NCI-H187 (cell line): ENCODE measurements at places on chromosomes 12 and 14.

- no peak for DNase-seq
Observed at GRCh38 chr14:60935319-60935718, 45.6 kb downstream of the TRMT5 start.

DNA sequence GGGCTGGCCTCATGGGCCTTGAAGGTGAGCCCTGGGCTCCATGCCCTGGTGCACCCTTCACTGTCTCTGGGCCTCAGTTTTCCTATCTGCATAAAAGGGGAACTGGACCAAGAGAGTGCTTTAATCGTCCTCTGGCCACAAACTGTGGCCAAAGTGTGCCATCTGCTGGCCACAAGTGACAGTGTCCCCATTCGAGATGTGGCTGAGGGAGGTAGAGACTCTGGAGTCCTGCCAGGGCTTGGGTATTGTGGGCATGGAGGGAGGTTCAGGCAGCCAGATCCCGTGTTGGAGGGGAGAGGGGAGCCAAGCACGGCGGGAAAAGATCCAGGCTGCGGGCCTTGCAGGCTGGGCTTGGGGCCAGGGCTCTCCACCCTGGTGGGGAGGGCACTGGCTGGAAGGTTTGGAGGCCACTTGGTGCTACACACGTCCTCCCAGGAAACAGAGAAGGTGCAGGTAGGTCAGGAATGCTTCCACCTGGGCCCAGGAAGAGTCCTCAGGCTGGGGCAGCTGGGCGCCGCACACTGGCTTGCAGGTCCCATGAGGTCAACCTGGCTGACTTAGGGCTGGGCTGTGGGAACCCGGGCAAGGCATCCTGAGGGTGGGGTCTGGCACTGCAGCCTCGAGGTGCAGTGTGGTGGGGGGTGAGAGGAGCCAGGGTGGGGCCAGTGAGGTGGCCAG lies 7.3 kb upstream of the KIF26A start:
- no peak for DNase-seq

- no peak for DNase-seq
Observed at GRCh38 chr14:66380143-66380542, 106.0 kb upstream of the CCDC196 start.

DNA sequence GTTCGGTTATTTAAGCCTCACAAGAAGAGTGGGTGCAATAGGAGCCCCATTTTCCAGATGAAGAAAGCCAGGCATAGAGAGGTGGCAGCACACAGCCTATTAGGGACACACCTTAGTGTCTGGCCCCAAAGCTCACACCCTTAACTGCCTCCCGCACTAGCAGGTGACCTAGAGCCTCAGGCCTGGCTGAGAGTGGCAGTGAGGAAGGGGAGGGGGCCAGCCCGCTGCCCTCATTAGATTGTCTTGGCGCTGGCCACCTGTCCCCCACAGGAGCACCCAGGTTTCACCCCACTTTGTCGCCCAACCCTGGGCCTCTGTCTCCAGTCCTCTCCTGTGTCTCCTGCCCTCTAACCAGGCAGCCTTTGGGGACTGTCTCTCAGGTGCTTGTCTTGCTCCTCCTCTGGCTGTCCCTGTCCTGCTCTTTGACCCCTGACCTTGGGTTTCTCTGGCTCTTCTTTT lies 18.5 kb upstream of the PGF start:
- DNase-seq, result no peak

DNA sequence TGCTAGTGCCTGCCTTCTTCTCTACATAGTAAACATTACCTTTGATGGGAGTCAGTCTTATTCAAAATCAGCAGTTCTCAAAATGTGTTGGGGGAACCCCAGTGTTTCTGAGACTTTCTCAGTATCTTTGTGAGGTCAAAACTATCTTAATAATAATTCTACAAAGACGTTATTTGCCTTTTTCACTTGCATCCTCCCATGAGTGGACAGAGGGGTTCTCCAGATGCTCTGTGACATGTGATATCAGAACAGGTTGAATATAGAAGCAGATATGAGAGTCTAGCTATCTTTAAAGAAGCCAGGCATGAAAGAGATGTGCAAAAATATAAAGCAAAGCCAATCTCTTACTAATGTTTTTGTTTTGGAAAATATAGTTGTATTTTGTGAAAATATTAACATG lies 144.7 kb downstream of the KTN1 start:
- DNase-seq, result no peak

DNA sequence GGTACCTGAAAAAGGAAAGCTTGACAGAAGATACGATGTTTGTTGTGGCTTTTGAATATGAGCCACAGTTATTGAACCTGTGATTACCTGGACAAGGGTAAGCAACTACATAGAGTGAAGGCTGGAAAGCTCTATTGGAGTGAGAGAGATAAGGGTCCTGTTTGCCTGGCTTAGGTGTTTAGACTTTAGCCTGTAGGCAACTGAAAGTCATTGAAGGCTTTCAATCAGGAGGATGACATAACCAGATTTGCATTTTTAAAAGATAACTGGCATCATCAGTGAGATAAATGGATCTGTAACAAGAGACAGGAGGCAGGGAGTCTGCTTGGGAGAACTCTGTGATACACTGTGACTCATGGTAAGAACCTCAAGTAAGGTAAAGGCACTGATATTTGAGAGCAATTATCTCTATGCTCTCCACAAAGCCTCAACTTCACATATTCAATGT lies 128.9 kb upstream of the SOX5 start:
- no peak for DNase-seq

DNA sequence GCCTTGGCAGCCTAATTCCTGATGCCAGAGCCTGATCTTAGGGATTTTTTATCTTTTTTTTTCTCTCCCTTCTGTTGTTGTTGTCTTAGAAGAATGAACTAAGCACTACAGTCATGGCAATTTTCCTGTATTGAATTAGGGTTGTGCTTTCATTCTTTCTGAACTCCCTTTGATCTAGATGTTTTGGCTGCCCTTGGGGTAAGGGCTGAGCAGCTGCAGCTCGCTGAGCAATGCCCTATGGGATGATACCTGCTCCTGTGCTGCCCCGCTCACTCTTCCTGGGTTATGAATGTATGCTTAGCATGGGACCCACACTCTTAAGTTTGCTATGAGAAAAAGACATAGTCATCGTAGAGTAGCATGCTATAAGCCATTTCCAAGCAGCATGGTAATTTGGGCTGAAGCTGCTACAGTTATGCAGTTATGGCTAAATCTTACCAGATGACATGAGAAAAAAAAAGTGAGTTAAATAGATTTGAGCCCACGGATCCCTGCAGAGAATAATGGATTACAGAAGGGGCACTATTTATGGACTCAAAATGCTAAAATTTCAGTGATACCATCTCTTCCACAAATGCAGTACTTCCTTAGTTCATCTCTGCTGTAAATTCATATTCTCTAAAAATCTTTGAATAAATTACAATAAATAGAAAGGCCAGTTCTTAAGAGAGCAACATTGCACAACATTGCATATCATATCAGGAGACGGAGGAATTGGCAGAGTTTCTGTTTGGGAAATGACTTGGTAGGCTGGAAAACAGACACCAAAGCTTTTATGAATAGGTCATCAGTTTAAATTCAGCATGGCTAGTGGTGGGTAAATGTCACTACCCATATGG lies 79.2 kb upstream of the PTHLH start:
- DNase-seq, result no peak

- no peak for DNase-seq
Observed at GRCh38 chr14:33369972-33370371, 431.3 kb downstream of the NPAS3 start.

- peak; percentile 49 for DNase-seq
Observed at GRCh38 chr14:34018564-34019244, 67.8 kb upstream of the EGLN3 start.

DNA sequence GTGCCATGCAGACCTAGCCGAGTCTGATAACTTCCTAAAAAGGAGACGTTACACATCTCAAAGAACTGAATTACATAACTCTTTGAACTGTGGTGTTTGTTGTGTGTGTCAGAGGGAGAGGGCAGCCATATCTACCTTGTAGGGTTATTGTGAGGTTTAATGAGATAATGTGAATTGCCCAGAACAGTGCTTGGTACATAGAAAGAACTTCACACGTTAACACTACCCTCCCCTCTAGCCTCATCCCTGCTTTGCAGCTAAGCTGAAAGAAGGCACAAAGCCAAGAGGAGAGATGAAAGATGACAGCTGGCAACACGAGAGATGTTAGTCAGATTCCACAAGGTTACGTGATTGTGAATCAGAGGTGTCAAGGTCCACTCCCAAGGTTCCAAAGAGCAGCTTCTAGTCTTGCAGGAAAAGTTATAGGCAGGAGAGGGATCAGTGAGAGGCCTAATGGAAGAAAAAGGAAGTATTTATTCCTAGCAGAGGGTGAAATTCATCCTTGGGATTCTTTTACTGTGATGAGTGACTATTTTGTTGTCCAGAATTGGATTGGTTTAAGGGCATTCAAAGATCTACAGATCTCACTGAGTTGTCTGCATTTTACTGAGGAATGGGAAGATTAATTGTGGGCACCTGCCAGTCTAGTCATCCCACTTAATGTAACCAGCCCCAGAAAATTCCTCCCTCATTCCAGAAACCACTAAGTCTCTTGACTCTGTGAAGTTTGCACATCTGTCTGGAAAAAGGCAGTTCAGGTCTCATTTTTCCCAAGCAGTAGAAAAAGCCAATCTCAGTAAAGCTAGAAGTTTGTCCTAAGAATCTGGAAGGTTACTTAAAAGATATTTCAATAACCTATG lies 25.9 kb upstream of the WNK1 start:
- DNase-seq, result no peak

DNA sequence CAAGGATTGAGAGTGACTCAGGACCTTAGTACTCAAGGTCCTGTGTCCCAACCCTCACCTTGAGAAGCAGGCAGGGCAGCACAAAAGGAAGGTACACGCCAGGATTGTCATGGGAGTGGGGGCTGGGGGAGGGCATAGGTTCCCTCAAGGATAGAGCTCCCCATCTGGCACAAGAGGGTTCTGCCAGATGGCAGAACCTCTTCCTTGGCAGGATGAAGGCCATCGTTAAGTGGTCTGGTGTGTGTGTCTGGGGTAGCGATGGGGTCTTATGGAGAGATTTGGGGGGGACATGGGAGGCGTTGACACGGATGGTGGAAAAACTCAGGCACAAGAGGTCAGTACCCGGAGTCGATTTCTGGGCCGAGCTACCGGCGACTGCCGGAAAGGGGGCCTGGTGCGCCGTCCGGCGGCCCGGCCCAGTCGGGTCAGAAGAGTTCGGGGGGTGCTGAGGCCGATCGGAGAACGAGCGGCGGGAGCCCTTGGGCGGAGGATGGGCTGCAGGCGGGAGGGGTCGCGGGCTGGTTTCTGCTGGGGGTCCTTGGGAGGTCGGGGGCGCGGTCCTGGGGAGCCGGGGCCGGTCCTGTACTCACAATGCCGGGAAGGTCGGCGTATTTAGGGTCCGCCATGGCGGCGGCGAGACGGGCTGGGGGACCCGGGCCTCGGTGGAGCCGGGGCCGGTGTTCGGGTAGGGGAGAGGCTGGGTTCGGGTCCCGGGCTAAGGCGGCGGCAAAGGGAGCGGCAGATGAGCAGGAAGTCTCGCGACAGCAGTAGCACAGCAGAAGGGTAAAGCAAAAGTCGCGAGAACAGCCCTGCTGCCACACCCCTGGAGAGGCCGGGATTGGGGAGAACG lies at the start of gene DCTN2:
DCTN2 (minus strand) TSS at position 755 of the 850 bp plus-strand sequence; CDS start at position 626, 129 bp downstream.
- DNase-seq, result peak; percentile 87

GRCh38 chr12:107435072-107435471 lies 250.5 kb upstream of the PWP1 start:
- DNase-seq, result no peak

- no peak for DNase-seq
Observed at GRCh38 chr12:53224061-53224896, 7.7 kb downstream of the RARG start.

DNA sequence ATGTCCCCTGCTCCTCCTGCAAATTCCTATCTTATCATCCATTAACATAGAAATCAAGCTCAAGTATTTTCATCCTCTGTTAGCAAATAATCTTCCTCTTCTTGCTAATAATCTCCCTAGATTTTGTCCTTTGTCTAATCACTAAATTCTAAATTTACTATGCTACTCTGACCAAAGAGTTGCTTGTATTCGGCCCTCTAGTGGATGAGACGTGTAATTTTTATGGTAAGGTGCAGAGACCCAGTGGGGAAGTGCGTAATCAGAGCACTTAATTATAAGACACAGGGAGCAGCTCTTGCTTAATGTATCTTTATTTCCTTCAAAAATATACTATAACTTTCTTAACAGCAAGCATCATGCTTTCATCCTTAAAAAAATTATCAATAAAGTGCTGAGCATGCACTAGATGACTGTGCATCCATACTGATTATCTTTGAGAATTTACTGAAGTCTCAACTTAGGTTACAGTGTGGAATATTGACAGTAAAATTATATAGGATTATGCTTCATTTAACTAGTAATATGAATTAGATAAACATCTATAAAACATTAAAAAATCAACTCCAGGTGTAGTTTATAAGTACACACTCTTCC lies 212.6 kb downstream of the SLC16A7 start:
- no peak for DNase-seq

- DNase-seq, result no peak
Observed at GRCh38 chr12:77514511-77514910, 316.2 kb upstream of the NAV3 start.
